SHP77 (cell line): ENCODE measurements at places on chromosomes 1 and 21.

- DNase-seq: no peak
Measured at GRCh38 chr1:202411422-202411821, 62.9 kb downstream of the PPP1R12B start.

DNA sequence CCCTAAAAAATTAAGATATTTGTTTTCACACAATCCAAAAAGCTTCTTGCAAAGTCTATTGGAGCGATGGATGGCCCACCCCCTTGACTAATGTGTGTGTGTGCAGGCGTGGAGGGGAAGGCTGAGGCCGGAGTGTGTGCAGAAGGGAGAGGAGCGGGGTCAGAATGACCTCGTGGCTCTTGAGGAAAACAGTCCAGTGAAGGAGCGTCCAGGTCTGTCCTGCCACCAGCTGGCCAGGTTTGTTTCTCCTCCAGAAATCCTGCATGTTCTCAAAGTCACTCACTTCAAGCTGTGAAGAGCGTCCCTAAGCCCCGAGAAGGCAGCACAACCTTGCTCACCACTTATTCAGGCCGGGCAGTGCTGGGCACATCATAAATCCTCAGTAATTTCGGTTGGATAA lies 69.5 kb upstream of the SSX2IP start:
- no peak for DNase-seq

DNA sequence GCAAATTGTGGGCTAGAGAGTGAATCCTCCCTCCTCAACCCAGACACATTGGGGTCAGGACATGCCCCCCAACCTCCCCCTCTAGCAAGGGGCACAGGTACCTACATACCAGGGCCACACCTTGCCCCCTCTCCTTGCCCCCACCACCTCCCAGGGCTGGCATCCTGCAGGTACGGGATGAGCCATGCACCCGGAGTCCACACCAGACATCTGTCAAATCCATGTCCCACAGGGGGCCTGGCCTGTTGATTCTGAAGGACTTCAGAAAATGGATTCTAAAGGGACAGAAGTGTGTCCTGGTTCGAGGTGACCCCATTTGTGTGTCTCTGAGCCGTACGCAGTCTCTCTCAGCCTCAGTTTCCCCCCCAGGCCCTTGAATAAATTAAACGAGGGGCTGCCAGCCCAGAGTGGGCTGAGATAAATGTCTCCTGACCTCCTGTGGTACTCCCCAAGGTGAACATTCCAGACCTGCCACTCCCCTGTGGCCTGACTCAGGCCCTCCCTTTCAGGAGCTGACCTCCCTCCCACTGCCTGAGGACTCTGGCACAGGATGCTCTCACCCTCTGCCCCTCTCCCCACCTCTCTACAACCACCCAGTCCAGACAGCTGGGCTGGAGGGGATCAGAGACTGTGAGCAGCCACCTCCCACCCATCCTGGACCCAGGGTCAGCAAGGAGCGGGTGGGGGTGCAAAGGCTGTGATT lies 94.5 kb downstream of the EPHB2 start:
- no peak for DNase-seq

GRCh38 chr1:167081594-167082156 lies 8.5 kb downstream of the GPA33 start:
- no peak for DNase-seq

- no peak for DNase-seq
Measured at GRCh38 chr1:3482378-3482849, 27.9 kb downstream of the ARHGEF16 start.
